ENCODE measurements at places on chromosomes 7 and 10.

- DNase-seq = no peak
Observed at GRCh38 chr7:116629051-116629463, 42.9 kb upstream of the MET start.

- no peak for DNase-seq
Observed at GRCh38 chr10:14572811-14573210, 201.9 kb downstream of the FAM107B start.

DNA sequence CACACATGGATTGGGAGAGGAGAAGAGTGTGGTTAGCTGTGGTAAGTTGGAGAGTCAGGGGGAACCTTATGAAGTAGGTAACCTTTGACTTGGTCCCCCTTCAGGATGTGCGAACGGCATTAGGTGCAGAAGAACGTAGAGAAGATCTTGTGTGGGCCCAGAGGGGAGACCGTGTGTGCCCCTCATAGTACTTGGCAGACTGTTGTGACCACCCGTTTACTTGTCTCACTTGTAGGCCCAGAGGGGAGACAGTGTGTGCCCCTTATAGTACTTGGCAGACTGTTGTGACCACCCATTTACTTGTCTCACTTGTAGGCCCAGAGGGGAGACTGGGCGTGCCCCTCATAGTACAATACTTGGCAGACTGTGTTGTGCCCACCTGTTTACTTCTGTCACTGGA is 2.6 kb downstream of the GTPBP4 start:
- no peak for DNase-seq

- peak; percentile 65 for DNase-seq
Observed at GRCh38 chr10:12181065-12181775, 14.5 kb downstream of the NUDT5 start.

GRCh38 chr7:5396542-5396941 is 27.1 kb downstream of the TNRC18 start:
- DNase-seq = peak; percentile 72

DNA sequence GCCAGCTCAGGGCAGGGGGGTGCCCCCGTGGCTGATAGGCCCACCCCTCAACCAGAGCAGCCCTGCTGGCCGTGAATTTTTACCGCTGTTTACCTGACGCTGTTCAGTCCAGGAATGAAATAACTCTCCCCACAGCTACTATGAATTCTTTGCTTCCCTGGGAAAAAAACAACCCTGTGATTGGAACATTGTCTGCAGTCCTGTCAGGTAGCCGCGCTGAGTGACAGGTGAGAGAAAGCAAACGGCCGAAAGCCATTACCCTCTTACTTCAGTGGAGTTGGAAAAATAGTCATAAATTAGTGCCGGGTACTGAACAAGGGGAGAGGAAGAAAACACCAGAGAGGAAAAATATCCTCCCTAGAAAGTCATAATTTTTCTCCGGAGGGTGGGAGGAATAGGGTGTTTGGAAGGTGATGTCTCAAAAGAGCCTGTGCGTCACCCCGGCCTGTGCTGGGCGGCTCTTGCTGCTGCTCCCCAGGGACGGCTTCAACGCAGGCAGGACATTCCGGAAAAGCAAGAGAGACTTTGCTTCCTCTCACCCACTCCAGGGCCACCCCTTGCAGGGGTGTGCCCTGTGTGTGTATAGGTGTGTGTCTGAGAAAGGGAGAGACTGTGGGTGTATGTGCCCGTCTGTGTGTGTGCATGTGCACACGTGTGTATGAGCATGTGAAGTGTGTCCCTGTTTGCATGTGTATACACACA is 69.0 kb downstream of the CDH23 start:
- DNase-seq = no peak

DNA sequence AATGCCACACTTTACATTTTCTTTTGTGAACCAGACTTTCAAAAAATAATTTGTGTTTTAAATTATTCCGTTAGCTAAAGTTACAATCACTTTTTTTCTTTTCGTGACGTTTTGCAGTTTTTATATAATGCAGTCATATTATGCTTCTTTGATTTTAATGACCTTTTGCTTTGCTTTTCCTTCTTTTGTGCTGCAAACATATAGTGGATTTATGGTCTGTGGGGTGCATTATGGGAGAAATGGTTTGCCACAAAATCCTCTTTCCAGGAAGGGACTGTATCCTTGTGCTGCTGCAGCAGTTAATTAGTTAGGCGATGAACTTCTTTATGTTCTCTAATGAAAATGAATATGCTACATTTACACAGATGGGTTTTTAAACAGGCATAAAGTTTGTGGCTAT is 117.4 kb downstream of the MAPK8 start:
- no peak for DNase-seq

- no peak for DNase-seq
Observed at GRCh38 chr7:36205803-36206202, 52.7 kb downstream of the EEPD1 start.

- DNase-seq = no peak
Observed at GRCh38 chr7:88289564-88290025, 17.1 kb downstream of the STEAP4 start.

DNA sequence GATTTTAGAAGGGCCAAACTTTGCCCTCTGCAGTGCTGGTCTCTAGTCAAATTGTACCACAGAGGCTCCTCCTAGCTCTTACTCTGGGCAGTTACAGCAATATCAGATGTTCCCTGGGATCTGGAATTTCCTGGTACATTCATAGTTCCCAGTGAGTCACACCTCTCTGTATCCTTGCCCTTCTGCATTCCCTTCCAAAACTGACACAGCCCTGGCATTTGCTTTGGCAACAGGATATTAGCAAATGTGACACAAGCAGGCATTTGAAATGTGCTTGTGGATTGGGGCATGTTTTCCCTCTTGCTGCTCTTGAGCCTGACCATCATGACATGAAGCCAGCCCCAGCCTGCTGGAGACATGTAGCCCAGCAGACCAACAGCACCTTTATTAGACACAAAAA is 284.7 kb upstream of the AKR1E2 start:
- DNase-seq = peak; percentile 55

GRCh38 chr10:117477961-117478670 is 64.4 kb upstream of the EMX2 start:
- no peak for DNase-seq

- DNase-seq = peak; percentile 35
Observed at GRCh38 chr7:134254311-134254710, 62.4 kb downstream of the SLC35B4 start.

DNA sequence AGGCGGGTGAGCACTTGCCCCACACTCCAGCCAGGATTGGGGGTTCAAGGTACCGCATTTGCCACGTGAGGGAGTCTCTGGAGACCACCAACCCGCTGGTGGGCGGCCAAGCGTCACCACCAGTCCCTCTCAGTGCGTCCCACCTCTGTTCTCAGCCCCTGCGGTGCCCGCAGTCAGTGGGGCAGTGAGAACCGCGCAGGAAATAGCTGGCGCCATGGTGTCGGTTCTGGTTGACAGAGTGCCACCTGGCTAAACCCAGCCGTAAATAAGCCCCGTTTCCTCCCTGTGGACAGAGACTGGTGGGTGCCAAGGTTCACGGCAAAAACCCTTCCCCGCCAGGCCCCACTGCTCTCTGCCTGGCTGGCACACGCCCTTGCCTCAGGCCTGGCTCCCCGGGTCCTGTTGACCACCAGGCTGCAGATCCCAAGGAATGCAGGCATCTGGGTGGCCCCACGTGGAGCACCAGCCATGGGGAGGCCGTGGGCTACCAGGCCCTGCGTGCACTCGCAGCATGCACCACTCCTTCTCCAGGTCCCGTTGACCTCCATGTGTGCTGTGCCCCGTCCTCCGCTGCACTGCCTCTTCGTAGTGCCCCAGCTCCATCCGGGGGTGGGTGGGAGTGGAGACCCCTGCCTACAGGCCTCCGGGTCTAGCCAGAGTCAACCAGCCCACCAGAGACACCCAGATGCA is 140.0 kb downstream of the LHPP start:
- DNase-seq = no peak

DNA sequence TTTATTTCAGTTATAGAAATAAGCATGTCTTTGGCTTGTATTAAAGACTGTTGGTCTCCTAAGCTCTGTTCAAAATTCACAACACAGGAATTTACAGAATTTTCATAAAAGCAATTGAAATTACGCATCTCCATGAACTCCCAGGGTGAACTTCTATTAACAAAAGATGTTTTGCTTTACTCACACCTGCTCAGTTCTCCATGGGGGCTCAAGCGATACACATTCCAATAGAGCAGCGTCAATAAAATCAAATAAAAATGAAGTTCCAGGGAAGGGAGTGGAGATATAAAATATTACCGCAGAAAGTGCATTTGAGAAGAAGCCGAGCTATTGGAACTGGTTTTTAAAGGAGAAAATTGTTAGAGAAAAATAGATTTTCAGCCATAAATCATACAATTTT is 41.5 kb upstream of the ZNF438 start:
- DNase-seq = no peak

DNA sequence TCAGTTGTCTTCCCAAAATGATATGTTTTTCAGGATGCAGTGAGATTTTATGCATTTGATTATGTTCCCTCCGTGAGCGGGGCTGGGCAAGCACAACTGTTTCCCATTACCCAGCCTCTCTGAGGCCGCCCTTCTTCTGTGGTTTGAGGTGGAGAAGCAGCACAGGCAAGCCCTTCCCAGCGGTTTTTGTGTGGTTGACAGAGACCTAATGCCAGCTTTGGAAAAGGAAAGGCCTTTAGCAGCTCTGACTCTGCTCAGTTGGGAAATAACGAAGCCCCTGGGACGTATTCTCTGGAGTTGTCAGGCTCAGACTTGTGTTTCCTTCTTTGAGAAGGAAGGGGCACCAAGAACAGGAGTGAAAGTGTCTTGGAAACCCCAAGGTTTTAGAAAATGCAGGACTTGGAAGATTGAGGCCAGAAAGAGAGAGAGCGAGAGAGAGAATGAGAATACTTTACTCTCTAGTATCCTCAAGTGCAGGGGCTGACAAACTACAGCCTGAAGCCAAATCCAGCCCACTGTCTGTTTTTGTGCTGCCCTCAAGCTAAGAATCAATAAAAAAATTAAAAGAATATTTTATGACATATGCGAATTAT is 20.6 kb upstream of the PDCD4 start:
- peak; percentile 42 for DNase-seq

GRCh38 chr10:99996671-99997648 is 12.8 kb downstream of the DNMBP start:
- no peak for DNase-seq

DNA sequence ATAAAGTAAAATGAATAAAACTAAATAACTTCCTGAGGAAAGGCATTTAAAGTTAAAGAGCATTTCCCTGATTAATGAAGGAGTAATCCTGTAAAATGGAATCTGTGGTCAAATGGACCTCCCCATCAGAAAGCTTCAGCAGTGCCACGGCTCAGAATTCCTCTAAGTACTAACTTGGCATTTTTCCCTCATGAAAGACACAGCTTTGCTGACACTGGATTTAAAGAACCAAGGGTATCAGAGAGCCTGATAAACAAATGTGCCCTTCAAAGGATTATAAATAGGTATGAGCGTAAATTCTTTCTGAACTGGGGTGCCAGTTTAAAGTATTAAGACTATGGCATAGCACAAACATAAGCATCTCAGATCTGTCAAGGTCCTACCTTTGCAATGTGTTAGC is 24.2 kb upstream of the RNF148 start:
- DNase-seq = no peak

- DNase-seq = no peak
Observed at GRCh38 chr7:155191901-155192478, 105.7 kb upstream of the INSIG1 start.

DNA sequence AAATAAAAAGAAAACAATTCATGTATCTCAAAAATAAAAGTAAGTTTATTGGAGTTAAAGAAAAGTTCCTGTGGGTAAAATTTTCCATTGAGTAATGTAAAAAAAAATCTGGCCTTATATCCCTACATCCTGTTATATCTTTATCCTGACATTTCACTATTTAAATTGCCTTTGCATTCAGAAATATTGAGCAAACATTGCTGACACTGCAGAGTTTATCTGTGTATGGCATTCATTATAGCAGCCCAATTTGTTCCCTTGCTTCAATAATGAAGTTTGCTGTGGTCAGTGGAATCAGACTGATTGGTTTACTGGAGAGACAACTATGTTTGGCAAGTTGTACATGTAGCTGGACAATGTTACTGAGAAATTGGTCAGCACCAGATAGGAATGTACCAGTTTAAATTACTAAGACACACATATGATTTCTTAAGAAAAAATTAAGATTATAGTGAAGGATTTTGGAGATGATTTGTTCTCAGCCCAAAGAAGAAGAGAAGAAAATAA is 271.7 kb downstream of the ANKRD7 start:
- no peak for DNase-seq

- no peak for DNase-seq
Observed at GRCh38 chr10:106360870-106361269, 803.6 kb downstream of the SORCS1 start.

GRCh38 chr10:69403066-69403465 is 13.7 kb downstream of the TACR2 start:
- no peak for DNase-seq

DNA sequence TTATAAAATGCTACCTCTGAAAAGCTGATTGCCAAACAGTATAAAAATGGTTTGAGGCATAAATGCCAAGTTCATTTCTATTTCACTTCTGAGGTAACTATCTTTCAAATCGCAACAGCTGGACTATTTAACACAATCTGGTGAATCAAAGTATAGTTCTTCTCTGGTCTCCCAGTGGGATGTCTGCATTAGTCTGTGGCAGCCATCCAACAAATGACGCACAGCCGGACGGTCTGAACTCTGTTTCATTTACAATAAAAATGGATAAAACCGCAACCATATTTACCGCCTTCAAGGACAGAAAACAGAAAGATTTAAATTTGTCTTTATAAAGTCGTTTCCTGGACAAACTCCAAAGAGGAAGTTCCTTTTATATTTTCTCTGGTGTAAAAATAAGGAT is 41.9 kb downstream of the ENO4 start:
- DNase-seq = peak; percentile 61

- DNase-seq = no peak
Observed at GRCh38 chr7:898460-898854, 22.1 kb downstream of the GET4 start.

DNA sequence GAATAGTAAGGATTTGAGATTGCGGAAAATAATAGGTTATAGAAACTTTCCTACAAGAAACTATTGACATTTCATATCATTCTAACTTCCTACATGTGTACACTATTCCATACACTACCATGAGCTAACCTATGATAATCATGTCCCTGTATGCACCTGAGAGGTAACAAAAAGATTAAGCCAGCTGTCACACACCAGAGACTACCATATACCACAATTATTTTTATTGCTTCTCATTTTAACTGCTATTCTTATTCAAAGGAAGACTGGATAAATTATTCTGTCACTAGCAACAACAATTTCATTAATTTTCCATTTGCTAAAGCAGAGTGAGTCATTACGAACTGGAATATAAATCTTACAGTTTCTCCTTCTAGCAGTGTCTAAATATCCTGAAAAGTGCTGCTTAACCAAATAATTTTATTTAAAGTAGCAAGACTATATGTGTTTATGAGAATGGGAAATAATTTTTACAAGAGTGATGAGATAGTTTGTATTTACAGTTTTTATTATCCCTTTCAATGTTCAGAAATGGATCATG is 235.6 kb upstream of the DKK1 start:
- DNase-seq = no peak

- no peak for DNase-seq
Observed at GRCh38 chr7:17781491-17782215, 158.6 kb downstream of the SNX13 start.

DNA sequence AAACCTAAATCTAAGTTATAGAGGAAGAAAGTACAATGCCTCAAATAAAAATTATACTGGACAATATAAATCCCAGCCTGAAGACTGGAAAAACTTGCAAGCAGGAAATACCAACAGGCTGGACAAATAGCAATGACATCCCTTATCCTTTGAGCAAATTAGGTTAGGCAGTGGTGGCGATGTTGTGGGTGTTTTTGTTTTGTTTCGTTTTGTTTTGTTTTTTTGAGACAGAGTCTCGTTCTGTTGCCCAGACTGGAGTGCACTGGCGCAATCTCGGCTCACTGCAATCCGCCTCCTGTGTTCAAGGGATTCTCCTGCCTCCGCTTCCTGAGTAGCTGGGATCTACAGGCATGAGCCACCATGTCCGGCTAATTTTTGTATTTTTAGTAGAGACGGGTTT is 57.3 kb upstream of the TES start:
- DNase-seq = no peak

Measured in suppressor macrophage treated with lipopolysaccharide for 4 hours (primary cell).